ENCODE measurements at places on chromosomes 12 and 14.
A peak's percentile ranks its signal among the peaks of the same experiment; 100 is the strongest.

DNA sequence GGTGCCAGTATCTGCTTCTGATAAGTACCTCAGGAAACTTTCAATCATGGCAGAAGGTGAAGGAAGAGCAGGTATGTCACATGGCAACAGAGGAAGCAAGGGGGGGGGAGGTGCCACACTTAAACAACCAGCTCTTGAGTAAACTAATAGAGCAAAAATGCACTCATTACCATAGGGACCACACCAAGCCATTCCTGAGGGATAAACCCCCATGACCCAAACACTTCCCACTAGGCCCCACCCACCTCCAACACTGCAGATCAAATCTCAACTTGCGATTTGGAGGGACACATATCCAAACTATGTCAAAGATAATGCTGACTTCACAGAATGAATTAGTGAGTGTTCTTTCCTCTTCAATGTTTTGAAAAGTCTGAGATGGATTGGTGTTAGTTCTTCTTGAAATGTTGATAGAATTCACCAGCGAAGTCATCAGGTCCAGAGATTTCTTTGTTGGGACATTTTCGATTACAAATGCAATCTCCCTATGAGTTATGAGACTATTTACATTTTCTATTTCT, 16.6 kb downstream of the TFCP2 start:
- no peak for DNase-seq

GRCh38 chr12:19031032-19031431, 98.5 kb upstream of the PLEKHA5 start:
- DNase-seq: no peak

DNA sequence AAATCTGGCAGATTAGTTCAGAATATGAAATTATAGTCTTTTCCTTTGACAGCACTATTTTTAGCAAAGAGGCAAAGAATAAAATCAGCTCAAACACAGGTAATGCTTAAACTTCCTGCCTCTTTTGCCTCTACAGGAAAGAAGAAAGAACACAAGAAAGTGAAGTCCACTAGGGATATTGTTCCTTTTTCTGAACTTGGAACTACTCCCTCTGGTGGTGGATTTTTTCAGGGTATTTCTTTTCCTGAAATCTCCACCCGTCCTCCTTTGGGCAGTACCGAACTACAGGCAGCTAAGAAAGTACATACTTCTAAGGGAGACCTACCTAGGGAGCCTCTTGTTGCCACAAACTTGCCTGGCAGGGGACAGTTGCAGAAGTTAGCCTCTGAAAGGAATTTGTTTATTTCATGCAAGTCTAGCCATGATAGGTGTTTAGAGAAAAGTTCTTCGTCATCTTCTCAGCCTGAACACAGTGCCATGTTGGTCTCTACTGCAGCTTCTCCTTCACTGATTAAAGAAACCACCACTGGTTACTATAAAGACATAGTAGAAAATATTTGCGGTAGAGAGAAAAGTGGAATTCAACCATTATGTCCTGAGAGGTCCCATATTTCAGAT, 17.4 kb downstream of the TMPO start:
- peak; percentile 62 for DNase-seq

DNA sequence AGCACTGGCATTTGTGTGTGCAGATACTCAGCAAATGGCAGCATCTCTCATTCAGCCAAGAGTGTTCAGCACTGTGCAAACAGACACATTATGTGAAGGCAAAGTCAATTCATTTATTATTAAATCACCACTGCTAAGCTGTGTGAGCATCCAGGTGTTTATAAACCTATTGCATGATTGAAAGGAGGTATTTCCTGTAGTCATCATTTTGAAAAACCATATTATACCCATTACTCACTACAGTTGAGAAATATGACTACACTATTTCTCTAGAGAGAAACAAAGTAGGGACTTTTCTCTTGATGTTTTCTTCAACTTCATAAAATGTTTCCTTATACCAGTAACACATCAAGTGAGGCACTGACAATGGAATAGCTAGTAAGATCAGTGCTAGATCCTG, 13.7 kb downstream of the SPX start:
- no peak for DNase-seq

- DNase-seq: no peak
Measured at GRCh38 chr12:6280053-6280469, 30.4 kb upstream of the PLEKHG6 start.

DNA sequence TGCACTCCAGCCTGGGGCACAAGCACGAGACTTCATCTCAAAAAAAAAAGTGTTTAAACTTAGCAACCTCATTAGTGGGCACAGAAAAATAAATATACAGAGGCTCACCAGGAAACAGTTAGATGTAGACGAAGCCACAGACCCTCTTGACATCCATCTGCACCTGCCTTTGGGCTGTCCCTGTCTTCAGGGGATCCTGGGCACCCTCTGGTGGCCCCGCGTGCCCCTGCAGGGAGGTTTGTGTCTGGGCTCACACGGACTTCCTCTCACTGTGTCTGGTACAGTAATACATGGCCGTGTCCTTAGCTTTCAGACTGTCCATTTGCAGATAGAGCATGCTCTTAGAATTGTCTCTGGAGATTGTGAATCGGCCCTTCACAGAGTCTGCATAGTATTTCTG, 916.5 kb downstream of the TMEM121 start:
- DNase-seq: no peak

- no peak for DNase-seq
Measured at GRCh38 chr12:27077586-27077985, 4.8 kb downstream of the C12orf71 start.

DNA sequence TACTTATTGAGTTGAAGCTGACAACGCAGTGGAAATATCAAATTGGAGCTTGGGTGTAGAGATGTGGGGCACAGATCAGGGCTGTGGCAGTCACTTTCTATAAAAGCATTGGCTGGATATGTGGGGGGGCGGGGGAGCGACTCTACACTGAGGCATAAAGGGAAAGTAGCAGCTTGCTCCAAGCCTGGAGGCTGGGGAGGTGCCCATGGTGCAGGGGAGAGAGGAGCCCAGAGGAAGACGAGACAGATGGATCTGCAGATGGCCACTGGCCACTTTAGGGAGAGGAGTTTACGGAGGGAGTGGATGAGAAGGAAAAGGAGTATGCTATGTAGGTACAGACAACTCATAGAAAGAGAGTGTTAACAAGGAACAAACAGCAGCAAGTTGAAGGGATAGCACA, 13.5 kb upstream of the NGB start:
- DNase-seq: no peak

DNA sequence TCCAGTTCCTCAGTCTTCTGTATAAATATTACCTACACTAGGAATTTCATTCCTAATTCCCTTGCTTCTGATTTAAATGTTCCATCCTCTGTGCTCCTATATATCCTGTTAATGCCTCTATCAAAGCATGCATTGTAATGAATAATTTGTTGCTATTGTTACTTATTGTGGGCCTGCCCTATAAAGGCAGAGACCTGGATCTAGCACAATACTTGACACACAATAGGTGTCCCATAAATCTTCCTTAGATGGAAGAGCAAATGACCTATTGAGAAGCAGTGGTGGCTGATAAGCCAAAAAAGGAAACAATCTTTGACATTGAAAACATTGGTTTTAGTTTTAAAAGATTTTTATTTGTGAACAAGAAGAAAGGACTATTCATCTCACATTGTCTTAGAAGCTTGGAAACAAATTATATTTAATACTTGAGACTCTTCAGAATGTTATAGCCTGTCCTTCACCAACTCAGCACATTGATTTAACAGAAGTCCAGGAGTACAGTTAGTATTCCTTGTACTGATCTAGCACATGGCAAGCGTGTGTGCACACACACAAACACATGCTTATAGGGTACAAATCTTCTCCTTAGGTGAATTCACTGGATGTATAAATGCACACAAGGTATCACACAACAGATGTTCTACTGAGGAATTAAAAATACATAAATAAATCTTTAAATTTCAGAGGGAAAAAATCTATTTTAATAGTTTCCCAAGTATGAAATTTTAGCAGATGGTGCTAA, 135.9 kb downstream of the DUSP6 start:
- no peak for DNase-seq

DNA sequence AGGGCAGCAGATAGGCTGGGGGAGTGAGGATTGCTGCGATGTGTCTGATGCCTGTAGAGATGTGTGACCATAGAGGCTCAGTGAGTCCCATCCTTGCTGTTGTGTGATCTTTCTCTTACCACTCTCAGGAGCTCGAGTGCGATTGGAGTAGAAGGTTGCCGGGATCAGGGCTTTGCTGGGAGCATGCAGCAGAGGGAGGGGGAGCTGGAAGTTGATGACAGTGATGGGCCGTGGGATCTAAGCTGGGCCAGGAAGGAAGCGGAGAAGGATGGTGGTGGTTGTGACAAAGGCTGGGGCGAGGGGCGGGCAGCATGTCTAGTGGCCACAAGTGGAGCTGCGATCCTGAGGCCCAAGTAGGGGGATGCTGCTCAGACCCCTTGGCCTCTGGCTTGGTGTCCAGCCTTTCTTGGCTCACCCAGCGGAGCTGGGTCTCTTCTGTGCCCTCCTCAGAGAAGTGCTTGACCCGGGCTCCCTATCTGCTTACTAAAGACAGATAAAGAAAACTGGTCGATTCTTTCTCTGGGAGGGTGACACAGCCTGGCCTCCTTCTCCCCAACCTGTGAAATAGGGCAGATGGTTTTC, 66.2 kb downstream of the PRMT8 start:
- no peak for DNase-seq

- no peak for DNase-seq
Measured at GRCh38 chr12:76144245-76144549, 59.7 kb upstream of the NAP1L1 start.

DNA sequence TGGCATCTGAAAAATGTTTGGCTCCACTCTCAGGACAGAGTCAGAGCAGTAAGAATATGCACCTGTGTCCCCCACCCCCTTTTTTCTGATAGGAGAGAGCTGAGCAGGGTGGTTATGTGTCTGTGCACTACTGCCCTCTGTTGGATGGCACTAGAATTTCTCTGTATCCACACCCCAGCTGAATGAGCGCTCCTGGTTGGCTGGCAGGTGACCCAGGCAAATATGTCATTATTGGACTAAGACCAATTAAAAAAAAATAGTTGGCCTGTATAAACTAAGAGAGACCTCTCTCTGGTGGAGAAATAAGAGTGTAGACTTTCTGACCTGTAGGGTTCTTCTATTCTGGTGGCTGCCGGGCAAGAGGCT, 107.0 kb downstream of the PTCSC3 start:
- peak; percentile 33 for DNase-seq

DNA sequence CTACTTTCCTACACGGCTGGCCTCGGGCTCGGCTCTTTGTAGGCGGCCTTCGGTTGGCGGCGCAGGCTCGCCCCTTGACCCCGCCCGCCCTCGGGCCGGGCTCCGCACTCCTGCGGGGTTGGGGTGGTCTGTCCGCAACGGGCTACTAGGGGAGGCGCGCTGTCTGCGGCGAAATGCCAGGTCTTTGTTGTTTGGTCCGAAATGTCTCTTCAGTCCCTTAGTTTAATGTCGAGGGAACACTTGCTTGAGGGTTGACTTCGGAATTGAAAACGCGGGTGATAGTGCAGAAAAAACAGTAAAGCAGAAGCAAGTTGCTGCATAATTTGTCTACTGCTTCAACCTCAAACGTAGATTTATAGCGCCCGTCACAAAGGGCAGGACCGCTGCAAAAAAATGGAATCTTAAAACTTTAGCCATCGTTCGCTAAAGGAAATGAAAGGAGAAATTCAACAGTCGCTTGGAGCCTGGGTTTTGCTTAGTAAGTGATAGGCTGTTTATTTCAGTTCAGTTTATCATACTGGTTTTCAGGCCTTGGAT, 390 bp downstream of the JKAMP start:
- no peak for DNase-seq

DNA sequence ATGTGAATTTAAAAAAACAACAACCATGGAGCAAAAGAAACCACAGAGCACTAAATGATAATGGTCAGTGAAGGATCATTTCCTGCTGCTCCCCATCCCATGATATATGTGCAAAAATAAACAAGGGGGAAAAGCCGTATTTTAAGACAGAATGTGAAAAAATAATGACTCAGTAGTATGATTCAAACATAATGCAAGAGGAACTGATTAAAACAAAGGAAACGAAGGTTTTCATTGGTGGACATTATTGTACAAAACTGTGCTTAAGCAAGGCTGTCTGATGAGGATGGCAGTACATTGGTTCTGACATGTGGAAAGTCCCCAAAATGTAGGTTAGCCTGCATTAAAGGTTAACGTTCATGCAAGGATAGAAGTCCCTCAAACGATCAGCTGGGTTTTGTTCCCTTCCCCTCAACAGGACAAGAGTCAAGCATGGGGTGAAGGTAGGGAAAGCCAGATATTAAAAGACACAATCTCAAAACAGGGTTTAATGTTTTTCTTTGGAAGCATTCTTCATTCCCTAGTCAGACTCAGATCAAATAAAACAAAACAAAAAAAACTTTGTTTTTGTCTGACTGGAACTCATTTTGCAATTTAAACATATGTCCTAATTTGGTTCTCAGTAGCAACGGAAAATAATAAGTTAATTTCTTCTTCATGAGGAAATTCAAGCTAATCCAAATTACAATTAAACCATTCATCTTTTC, 26.3 kb upstream of the PTGDR start:
- DNase-seq: no peak

- peak; percentile 88 for DNase-seq
Measured at GRCh38 chr14:58426670-58427280, 556 bp downstream of the TIMM9 start.

DNA sequence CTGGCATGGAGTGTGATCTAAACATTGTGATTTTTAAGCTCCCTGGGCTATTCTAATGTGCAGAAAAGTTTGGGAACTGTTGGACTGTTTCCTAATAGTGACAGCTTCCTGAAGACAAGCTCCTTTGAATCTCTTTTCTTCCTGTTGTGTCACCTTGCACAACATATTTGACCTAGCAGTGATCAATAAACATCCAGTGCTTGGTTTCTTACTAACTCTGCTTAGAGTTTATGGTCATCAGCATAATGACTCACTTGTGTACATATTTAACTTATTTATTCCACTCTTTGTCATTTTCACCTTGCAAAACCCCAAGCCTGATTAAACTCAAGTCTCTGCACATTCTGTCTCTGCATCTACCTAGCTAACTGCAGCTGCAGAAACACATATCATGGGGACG, 27.3 kb upstream of the TBC1D30 start:
- no peak for DNase-seq

DNA sequence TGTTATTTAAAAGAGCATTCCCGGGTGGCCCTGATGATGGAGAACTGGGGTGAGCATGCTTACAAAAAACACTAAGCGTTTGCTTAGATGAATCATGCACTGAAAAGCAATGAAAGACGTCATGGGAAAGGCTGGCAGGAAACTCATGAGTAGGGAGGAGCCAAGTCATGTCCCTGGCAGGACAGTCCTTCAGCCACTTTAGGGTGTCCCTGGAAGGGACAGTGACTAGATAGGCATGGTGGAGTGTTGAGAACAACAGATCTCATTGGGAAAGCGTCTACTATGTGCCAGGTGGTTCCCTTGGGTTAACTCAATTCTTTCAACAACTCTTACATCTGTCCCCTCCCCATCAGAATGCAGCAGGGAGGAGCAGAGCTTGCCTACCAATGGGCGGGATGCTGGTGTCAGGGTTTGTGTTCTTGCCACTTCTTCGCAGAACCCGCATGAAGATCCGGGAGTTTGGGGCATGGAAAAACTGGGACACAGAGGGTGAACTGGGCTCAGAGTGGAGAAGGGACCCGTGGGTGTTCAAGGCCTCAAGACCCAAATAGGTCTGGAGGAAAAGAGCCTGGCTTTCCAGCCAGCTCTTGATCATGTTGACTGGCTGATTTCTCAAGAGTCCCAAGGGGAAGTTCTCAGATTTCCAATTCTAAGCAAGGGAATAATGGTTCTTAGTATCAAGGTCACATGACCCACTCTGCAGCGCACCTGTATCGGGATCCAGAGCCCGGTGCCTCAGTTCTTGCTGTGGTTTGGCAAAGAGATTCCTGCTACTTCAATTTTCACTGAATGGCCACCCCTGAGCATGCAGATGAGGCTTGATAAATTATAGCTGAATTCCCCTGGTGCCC, 653.9 kb upstream of the TBX3 start:
- DNase-seq: no peak

All from SK-N-DZ (cell line).